Anterior cingulate cortex (tissue), 58 donors: ENCODE measurements at places on chromosomes 6 and 20.
A peak's percentile ranks its signal among the peaks of the same experiment; 100 is the strongest.

DNA sequence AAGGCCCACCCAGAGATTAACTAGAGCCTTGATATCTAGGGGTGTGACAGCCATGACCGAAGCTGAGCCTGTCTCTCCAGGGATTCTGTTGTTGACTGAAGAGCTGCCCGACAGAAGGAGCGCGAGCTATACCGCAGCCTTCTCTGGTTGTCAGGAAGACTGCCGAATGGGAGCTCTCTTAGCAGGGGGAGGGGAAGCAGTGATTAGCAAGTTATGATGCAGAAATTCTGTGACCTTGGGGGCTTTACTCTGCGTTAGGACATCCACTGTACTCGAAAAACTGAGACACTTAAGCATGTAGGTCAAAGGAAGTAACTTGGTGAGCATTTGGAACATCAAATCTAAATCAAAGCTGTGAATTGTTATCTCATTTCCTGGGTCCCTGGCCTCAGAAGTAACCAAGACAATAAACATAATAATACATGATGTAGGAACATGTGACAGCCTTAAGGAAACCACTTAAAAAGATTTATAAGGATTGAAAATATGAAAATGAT is 84.7 kb downstream of the MAP3K4 start:
- no peak for DNase-seq

DNA sequence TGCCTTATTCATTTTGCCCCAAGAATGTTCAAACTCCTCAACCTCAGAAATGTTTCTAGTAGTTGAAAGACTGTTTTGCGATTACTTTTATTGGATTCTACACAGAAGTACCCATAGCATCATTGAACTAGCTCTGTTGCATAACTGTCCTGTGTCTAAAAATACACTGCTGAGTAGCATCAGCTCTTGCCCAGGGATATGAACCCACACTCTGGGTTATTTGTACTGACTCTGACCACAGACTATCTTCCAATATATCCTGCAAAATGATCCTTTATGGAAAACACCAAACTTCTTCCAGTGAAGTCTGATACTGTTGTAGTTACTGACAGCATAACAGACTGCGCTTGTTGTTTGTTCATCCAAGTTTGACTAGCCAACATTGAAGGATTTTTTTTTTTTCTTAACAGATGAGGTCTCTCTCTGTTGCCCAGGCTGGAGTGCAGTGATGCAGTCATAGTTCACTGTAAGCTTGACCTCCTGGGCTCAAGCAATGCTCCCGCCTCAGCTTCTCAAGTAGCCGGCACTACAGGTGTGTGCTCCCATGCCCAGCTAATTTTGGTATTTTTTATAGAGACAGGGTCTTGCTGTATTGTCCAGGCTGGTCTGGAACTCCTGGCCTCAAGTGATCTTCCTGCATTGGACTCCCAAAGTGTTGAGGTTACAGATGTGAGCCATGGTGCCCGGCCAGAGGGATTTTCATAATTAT is 49.9 kb downstream of the TULP4 start:
- DNase-seq: no peak

- no peak for DNase-seq
Measured at GRCh38 chr6:134835993-134836392, 113.9 kb downstream of the ALDH8A1 start.

GRCh38 chr20:25018425-25018824 is 25.9 kb upstream of the APMAP start:
- no peak for DNase-seq

- no peak for DNase-seq
Measured at GRCh38 chr20:45892828-45893500, 1.8 kb downstream of the CTSA start.

DNA sequence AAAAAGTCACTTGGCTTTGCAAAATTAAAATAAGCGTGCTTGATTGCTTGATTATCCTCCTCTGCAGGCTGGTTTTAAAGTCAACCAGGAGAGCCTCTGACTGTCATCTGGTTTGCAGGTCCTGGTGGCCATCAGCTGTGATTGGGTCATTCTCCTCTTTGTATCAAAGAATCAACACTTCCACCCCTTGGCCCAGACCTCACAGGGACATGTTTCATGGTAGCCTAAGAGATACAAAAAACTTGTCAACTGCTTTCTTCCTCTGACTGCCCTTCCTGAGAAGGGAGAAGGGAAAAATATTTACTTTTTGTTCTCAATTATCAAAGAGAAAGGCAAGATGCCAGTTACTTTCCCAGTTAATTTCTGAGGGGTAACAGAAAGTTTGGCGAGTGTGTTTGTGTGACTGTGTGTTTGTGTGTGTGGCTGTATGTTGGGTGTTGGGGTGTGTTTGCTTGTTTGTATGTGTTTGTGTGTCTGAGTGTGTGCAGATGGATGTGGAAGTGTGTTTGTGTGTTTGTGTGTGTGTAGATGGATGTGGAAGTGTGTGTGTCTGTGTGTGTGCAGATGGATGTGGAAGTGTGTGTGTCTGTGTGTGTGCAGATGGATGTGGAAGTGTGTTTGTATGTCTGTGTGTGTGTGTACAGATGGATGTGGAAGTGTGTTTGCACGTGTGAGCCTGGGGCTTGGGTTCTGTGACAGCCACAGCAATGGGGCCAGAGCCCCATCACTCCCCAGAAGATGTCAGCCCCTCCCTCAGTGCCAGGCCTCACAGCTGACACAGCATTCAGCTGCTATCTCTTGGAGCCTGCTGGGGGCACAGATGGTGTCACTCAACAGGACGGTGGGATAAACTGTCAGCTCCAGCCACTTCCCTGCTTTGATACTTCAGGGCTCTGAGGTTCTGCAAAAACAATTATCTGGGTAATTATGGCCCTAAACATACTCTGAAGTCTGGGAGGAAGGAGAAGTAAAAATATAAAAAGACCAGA is 98.6 kb upstream of the RNF24 start:
- no peak for DNase-seq

- no peak for DNase-seq
Measured at GRCh38 chr6:81886157-81886556, 133.7 kb upstream of the TENT5A start.

DNA sequence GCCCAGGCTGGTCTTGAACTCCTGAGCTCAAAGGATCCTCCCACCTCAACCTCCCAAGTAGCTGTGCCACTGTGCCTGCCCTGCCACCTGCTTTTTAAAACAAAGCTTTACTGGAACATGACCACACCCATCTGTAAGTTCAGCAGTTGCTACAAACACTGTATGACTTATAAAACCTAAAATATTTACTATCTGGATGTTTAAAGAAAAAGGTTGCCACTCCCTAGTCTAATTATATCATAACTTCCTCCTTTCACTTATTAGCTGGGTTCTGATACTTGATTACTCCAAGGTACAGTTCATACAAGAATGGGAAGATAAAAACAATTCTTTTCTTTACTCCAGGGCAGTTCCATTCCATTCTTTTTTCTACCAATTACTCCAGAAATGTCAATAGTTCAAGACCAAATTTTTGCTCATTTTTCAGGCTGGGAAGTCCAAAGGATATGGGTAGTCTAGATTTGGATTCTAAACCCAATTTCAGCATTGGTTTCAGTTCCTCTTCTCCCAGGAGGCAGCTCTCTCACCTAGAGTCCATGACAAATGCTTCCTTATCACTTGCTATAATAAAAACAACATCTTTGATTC is 63.1 kb downstream of the SEC63 start:
- DNase-seq: no peak

DNA sequence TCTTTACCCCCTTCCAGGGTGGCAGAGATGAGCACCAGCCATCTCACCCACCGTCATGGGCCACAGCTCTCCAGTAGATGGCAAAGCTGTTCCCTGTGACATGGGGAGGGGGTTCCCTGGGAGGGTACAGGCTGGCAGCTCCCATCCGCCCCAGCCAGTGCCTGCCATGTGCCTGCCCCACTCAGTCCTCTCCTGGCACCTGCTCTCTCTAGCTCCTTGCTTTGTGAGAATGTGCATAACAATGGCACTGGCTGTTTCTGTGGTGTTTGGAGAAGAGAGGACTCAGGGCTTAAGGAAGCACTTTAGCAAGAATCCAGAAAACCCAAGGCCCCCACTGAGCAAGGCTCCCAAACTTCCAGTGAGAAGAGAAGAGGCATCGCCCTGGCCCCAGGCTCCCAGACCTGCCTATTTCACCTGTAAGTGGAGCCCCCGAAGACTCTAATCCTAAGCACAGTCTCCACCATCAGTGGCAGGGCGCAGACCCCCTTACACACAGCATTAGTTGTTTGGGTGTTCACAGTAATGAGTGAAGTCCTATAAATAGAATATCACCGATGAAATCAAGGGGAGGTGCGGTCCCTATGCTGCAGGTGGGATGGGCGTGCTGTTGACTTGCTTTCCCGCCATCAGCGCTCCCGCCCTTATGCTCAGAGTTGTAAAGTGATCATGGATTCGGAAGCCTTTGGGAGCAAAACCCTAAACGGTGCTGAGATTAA is 110.2 kb downstream of the AGPAT4 start:
- no peak for DNase-seq

DNA sequence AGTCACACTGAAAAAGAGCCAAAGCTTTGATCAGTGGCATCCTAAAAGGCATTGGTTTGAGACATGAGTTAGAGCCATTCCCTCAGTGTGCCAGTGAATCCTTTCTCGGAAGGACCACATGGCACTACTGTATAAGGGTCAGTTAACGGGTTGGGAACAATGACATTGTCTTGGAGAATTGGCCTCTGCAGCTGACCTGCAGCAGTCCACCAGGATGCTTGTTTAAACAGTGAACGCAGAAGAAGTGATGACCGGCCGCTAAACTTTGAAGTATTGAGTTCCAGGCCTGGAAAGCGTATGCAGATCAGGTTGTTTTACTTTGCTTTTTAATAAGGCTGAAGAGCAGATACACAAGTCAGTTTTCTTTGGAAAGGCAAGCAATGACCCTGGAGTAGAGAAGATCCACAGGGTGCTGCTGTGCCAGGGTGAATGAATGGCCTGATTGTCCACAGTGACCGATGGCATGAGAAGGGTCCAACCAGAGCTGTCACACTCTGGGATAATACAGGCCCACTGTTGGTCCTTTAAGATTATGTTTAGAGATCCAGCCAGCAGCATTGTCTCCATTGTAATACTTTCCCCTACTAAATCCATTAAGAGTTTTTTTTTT is 57.8 kb downstream of the GMPR start:
- peak; percentile 48 for DNase-seq

DNA sequence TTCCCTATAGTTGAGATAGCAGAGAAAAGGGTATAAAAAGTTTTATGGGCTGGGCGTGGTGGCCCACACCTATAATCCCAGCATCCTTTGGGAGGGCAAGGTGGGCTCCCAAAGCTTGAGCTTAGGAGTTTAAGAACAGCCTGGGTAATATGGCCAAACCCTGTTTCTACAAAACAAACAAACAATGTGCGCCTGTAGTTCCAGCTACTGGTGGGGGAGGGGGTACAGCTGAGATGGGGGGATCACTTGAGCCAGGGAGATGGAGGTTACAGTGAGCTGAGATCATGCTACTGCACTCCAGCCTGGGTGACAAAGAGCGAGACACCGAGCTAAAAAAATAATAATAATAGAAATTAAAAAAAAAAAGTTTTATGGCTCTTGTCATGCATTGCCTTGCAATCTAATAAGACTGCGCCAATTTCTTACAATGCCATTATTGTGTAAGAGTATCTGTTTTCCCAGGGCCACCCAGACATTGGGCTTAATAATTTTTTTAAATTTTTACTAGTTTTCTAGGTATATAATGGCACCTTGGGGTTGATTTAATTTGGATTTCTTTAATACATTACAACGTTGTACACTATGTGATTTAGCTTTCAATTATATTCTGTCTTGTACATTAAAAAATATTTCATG is 3.9 kb downstream of the ACSS2 start:
- no peak for DNase-seq

DNA sequence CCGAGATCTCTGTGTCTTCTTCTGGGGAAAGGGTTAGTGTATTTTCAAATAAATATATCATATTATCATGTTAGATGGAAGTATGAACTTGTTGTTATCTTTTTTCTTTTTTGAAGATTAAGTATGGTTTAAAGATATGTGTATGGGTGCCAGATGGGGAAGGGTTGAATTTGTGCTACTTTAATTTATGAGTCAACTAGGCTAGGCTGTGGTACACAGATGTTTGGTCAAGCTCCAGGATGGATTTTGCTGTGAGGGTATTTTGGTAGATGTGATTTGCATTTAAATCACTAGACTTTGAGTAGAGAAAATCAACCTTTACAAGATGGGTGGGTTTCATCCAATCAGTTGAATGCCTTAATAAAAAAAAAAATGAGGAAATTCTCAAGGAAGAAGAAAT is 886.6 kb upstream of the ADGRB3 start:
- DNase-seq: no peak

- DNase-seq: no peak
Measured at GRCh38 chr20:41701588-41702348, 83.6 kb upstream of the CHD6 start.

DNA sequence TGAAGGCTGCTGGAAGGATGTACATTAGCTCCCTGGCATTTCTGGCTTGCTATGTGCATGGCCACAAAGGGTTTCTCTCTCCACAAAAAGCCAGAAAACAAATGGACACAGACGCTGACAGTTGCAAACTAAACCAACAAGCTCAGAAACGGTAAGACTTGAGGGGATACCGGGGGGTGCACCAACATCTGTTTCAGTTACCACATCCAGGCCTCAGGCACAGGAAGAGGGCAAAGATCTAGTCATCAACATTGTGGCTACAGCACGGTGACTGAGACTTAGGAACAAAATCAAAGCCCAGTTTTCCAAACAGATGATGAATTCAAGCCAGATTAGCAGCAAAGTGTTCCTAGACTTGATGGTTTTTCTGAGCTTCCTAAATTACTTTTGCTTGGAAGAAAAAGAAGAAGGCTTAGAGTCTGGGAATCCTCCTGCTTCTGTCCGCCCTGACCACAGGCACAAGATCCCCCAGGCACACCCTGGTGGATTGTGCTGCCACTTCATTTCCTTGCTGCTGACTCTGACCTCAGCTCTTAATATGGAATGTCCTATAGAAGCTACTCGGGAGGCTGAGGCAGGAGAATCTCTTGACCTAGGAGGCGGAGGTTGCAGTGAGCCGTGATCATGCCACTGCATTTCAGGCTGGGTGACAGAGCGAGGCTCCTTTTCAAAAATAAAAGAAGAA is 54.2 kb upstream of the ADGRF1 start:
- DNase-seq: no peak

- no peak for DNase-seq
Measured at GRCh38 chr6:30104661-30105060, 8.2 kb downstream of the TRIM31 start.

DNA sequence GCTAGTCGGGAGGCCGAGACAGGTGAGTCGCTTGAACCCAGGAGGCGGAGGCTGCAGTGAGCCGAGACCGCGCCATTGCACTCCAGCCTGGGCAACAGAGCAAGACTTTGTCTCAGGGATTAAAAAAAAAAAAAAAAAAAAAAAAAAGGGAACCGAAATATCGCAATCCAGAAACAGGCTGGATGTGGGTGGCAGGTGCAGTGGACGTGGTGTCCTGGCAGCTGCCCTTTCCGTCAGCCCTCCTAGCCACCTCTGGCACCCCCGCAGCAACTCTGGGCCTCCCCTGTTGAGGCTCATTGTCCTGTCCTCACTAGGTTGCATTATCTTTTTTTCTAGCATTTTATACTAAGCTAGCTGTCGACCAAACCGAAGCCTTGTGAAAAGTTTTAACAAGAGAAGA is 113.5 kb downstream of the DTNBP1 start:
- no peak for DNase-seq

- DNase-seq: no peak
Measured at GRCh38 chr6:108448481-108448880, 112.2 kb upstream of the FOXO3 start.
